Naive thymus-derived CD8-positive, alpha-beta T cell (primary cell): ENCODE measurements at places on chromosomes 1 and 21.

DNA sequence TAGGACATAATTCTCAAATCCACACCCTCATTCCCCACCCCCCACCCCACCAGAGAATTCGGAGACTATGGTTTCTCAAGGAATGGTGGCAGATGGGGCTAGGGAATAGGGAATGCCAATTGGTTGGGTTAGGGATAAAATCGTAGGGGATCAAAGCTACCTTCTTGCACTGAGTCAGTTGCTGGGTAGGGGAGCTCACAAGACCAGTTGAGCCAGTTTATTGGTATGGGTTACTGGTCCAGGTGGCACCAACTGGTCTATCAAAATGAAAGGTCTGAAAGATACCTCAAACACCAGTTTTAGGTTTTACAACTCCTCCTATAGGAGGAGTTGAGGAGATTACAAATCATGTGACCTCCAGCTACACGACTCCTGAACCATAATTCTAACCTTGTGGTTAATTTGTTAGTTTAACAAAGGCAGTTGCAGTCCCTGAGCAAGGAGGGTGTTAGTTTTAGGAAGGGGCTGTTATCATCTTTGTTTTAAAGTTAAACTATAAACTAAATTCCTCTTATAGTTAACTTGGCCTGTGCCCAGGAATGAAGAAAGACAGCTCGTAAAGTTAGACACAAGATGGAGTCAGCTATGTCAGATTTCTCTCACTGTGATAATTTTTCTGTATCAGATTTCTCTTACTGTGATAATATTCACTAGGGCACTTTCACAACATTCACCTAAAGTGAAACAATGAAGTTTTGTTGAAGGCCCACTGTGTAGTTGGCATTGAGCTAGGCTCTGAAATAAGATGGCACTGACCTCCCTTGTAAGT is 2.5 kb downstream of the SHISAL2A start:
- DNase-seq, result no peak

- no peak for DNase-seq
These were observed 10.1 kb upstream of the USP24 start for GRCh38 chr1:55225228-55225627.

DNA sequence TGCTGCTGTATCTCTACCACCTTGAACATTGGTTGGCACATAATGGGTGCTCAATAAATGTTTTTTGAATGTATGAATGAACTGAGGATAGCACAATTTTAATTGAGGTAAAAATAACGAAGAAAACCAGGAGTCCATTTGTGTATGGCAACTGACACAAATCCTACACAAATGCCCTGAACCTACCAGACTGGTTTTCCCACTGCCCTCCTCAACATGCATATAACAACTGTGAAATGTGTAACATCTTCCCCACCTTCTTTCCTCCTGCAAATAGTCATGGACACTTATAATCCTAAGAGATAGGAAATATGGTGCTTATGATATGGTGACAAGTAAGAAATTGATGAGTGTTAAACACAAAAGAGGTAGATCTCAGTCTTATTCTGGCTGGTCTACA is 9.9 kb upstream of the LMO4 start:
- no peak for DNase-seq

DNA sequence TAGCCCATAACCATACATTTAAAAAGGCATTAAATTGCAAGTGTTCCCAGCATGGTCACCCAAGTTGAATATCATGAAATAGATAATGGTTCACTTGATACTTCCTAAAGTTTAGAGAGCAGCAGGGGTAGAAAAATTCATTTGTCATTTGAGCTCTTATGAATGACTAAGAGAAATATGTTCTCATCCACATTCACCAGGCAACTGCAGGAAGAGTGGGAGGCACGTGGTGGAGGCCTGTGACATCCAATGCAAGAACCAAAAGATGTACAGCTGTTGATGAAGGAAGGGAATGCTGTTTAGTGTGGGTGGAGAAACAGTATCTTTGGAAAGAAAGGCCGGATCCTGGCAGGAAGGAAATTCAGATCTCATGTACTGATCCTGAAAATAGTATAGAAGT is 473.1 kb downstream of the ADGRL2 start:
- DNase-seq, result no peak

DNA sequence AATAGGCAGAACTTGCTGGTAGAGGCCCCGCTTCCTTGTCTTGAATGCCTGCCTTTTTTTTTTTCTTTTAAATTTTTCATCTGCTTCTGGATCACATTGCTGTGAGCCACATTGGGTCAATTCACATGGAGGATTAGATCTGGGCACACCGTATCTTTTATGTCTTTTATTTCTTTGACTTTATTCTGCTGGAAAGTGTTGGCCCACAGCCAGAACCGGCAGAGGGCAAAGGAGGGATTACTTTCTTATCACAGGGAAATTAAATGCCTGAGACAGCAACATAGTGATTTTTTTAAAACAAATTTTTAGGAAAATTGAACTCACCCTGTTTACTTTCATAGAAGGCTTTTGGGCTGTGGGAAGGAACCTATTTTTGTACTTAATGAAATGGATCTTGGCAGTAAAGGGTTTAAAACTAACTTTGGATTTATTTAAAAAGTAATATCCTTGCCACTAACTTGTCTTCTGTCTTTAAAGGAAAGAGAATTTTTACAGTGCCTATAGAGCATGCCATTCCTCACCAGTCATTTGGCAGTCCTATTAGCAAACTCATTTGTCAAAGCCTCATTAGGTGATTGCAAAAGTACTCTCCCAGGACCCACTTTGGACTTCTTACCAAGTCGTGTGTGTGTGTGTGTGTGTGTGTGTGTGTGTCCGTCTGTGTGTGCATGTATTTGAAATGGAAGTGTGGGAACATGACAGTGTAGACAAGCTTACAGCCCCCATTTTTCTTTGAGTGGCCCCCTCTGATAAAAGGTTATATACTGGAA is 68.4 kb downstream of the ST6GALNAC3 start:
- no peak for DNase-seq

DNA sequence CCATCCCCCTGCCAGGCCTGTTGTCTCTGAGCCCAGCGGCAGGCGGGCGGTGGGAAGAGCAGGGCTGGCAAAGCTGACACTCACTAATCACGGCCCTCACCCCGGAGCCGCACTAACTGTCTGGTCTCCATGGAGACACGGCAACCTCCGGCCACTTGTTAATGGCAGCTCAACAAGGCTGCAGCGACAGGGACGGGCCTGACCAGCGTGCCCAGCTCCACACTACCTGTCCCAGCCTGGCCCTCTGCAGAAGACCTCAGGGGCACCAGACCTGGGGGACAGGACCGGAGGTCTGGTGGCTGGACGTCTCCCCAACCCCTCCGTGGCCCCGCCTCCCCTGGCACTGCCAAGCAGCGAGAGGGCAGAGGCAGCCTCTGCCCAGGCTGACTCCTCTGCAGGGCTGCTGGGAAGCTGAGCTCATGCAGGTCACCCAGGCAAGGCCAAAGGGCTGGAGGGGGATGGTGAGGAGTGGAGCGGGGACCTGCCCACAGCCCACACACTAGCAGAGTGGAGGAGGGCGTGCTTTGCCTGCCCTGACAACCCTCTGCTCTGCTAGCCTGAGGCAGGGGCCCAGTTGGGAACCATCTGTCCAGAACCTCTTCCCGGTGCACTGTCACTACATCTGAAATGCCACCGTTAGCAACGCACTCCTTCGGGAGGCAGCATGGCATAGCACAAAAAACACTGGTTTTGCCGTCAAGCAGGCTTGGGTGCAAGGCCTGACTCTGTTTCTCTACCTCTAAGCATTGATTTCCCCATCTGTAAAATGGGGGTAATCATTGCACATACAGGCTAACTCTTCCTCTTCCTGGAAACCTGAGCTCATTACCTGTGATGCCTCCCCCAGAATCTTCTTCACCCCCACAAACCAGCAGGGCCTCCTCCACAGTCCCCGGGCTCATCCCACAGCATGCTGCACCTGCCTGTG is 29.6 kb upstream of the WASF2 start:
- DNase-seq, result no peak

GRCh38 chr1:168982778-168983177 is 123.7 kb upstream of the ATP1B1 start:
- DNase-seq, result no peak
